Fibroblast of gingiva (primary cell): ENCODE measurements at places on chromosomes 12 and 14.
A peak's percentile ranks its signal among the peaks of the same experiment; 100 is the strongest.

GRCh38 chr14:53692885-53693284 lies 263.7 kb downstream of the BMP4 start:
- DNase-seq: no peak

DNA sequence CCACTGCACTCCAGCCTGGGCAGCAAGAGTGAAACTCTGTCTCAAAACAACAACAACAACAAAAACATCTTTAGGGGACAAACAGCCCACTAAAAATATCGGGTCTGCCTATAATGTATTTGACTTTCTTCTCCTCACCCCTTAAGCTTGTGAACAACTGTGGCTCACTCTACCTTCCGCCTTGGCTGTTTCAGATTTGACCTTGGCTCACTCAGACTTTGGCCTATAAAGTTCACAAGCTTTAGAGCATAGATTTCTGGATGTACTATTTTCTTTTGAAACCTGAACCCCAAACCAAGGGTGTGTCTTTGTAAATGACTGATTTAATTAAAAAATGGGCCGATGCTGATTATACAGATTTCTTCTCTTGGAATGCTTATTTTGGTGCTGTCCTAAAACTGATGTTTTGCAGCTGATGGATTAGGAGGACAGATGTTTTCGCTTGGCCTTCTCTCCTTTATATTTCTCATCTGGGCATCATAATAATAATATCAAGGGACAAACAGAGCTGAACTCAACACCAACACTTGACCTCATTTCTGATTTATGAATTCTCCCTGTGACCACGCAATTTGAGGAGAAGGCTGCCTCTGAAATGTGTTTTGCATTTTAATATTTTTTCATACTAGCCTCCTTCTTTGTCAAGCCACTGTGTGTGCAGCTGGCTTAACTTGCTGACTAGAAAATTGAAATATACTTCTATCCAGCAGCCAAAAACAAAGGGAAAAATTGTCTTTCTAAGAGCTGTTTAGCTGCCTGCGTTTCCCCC lies 40.2 kb upstream of the RASSF3 start:
- peak; percentile 46 for DNase-seq

DNA sequence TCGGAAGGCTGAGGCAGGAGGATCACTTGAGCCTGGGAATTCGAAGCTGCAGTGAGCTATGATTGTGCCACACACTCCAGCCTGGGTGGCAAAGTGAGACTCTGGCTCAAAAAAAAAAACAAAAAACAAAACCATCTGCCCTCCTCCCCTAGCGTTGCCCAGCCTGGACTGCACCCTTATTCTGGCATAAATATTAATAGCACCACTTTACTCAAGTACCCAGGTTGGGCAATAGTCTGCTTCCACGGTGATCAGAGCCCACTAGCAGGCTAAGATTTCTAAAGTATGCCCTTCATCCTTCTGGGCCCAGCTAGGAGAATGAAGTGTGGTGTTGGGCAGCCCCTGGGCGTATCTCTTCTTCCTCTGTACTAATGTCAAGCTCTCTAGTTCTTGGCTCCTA lies 33.3 kb downstream of the KCTD10 start:
- DNase-seq: peak; percentile 78

- no peak for DNase-seq
These were observed 13.0 kb upstream of the DHRS7 start for GRCh38 chr14:60178164-60178563.

DNA sequence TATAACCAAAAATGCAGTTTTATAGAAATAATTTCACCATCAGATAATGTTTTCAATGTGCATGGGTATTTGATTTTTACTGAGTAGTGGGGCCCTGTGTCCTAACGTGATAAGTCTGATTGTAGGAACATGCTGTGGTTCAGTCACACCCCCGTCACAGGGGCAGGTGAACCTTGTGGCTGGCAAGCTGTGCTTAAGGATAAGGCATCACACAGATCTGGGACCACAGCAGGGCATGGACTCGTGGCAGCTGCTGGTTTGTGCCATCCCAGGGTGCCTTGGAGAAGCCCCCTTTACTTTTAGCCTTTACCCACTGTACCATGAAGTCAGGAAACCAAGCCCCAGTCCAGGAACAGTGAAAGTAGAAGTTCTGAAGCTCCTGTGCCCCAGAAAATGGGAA lies 16.7 kb downstream of the CCNK start:
- no peak for DNase-seq

GRCh38 chr14:88129306-88130056 lies 124.5 kb downstream of the GPR65 start:
- DNase-seq: peak; percentile 84

GRCh38 chr14:80862983-80863382 lies 78.6 kb downstream of the CEP128 start:
- no peak for DNase-seq

DNA sequence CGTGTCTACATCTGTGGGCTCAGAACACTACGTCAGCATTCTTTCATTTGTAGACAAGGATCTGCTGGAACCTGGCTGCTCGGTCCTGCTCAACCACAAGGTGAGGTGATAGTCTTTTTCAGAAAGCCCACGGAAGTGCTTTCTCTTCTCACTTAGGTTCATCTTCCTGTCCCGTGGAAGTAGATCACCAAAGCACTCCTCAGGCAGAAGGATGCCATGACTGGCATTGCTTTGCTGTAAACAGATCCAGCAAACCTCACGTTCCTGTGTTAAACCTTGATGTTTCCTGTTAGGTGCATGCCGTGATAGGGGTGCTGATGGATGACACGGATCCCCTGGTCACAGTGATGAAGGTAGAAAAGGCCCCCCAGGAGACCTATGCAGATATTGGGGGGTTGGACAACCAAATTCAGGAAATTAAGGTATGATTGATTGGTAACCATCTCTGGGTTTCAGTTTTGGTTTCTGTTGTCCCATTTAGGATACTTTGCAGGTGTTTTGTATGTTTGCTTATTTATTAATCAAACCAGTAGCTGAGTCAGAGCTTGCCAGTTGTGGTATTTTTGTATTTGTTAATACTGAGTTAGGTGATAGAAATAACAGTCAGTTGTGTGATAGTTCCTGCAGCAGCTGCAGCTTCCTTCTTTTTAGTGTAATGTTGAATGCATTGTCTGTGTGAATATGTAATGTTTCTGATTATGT lies 7.5 kb downstream of the PSMC1 start:
- DNase-seq: no peak

GRCh38 chr14:31357279-31357678 lies 63.1 kb downstream of the HEATR5A start:
- DNase-seq: no peak

DNA sequence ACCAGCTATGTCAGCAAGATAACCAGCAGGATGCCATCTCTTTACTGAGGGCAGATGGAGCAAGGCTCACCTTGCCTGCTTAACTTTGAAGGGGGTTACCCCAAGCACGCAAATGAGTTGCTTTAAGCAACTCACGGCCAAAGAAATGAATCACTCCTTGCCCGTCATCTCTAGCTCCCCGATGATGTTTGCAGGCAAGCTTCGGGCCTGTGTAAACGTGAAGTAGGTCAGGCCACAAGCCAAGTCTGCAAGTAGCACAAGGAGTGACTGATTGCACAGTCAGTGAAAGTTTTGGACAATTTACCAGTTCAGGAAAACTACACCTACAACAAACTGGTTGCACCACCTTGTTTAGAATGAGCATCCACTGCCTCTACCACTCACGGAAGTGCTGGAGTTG lies 699.7 kb upstream of the TBX3 start:
- peak; percentile 36 for DNase-seq

DNA sequence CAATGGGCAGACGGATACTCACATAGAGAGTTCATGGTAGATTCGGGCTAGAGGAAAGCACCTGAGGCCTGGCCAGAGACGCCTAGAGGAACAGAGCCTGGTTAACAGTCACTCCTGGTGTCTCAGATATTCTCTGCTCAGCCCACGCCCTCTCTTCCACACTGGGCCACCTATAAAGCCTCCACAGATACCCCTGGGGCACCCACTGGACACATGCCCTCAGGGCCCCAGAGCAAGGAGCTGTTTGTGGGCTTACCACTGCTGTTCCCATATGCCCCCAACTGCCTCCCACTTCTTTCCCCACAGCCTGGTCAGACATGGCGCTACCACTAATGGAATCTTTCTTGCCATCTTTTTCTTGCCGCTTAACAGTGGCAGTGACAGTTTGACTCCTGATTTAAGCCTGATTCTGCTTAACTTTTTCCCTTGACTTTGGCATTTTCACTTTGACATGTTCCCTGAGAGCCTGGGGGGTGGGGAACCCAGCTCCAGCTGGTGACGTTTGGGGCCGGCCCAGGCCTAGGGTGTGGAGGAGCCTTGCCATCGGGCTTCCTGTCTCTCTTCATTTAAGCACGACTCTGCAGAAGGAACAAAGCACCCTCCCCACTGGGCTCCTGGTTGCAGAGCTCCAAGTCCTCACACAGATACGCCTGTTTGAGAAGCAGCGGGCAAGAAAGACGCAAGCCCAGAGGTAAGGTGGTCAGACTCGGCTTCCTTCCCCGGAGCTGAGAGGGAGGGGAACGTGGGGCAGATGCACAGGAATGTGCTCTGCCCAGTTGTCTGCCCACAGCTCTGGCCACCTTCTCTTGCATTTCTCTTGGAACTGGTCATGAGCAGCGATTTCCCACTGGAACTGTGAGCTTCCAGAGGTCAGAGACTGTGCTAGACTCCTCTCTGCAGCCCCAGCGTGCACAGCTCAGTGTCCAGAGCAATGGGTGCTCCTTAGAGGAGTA lies at the start of gene CD4:
Gene CD4 (plus strand): TSS at position 557 of the 953 bp plus-strand sequence. CDS start 10,611 bp downstream, outside the sequence.
- DNase-seq: no peak

- peak; percentile 54 for DNase-seq
These were observed at the start of gene ACRBP for GRCh38 chr12:6647083-6647604. TSS of gene ACRBP (minus strand) at chr12:6647432. CDS start at chr12:6647366, 66 bp downstream.
